ENCODE measurements at places on chromosomes 5 and 9. TPM values are rescaled to one million over a fixed set of nuclear protein-coding genes. Genes with fewer than 3 reads are reported as not detected.

The PJA2 gene
- 84.5 TPM for total RNA-seq

The SLC36A3 gene
- total RNA-seq = 0.08 TPM

The ADRB2 gene
- total RNA-seq = 0.31 TPM

The ZBTB26 gene
- 10.5 TPM for total RNA-seq

The SOX30 gene
- 0.33 TPM for total RNA-seq

The SLC2A6 gene
- total RNA-seq = 23.0 TPM

The ZFP37 gene
- 12.4 TPM for total RNA-seq

The NOXA1 gene
- total RNA-seq = 0.43 TPM

The ENHO gene
- total RNA-seq = 20.0 TPM

The UGT3A1 gene
- total RNA-seq = 3.0 TPM

The TIMD4 gene
- total RNA-seq = 0.26 TPM

The GRAMD2B gene
- total RNA-seq = 1.1 TPM

DNA sequence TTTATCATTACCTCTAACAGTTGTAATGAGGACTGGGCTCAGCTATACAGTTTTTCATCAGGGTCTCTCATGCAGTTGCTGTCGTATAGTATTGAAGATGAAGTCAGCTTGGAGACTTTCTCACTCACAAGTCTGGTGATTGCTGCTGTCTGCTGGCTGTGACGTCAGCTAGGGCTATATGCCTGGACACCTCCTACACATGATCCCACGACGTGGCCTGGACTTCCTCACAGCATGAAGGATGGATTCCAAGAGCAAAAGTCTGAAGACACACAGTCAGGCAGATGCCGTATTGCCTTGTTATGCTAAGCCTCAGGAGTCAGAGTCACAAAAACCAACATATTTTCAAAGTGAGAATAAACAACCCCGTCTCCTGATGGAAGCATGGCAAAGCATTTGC is 193.3 kb downstream of the LURAP1L start:
- no peak for ATAC-seq

GRCh38 chr5:10677533-10677932 is 83.5 kb downstream of the DAP start:
- ATAC-seq = no peak

- ATAC-seq = no peak
Observed at GRCh38 chr9:120443489-120443888, 136.5 kb downstream of the CDK5RAP2 start.

- no peak for ATAC-seq
Observed at GRCh38 chr9:60545878-60546385, 368.3 kb upstream of the SPATA31A5 start.

DNA sequence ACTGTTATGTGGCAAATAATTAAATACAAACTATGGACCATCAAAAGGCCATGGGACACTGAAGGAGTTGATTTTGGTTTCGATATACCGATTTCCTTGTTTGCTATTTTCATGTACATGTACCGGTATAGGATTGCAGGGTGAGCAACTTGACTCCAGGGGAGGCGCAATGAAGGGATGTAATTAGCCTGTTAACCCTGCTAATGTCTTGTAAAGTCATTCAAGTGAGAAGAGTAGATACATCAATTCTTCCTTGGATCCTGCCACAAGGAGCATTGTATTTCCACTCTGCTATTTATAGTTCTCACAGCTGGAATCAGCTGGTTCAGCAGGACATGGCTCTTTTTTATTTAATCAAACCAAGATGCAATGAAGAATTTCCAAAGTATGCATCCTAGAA is 102.0 kb downstream of the STK32A start:
- ATAC-seq = peak; percentile 76

DNA sequence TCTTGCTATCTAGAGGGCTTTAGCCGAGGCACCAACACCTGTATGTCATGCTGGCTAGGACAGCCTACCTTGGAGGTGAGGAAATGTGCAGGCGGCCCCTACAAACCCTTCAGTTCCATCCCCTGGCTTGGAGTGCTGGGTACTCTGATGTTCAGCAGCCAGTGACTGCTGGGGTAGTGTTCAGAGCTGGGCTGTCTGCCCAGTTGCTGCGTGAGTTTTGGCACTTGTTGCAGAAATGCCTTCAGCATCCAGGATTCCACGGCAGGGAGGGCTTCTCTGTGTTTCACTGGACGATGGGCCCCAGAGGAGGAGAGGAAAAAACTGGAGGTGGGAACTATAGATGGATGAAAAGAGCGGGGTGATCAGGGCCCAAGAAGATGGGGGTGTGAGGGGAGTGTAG is 10.4 kb downstream of the SWI5 start:
- ATAC-seq = no peak

- no peak for ATAC-seq
Observed at GRCh38 chr5:95879661-95880060, 57.1 kb upstream of the GLRX start.

DNA sequence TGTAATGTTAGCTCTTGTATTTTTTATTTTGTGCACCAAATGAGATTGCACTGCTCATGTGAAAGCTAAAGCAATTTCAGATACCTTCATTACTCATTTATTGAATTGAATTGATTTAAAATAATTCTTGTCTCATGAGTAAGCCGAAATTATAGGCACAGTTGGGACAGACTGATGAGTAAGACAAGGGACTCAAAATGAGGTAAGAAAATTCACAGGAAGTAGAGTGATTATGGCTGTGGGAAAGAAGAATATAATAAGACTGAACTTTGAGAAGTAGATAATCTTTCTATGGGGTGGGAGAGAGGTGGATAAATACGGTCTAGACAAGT is 51.1 kb downstream of the NUDT12 start:
- no peak for ATAC-seq

- ATAC-seq = no peak
Observed at GRCh38 chr5:77356740-77357139, 135.4 kb downstream of the WDR41 start.

DNA sequence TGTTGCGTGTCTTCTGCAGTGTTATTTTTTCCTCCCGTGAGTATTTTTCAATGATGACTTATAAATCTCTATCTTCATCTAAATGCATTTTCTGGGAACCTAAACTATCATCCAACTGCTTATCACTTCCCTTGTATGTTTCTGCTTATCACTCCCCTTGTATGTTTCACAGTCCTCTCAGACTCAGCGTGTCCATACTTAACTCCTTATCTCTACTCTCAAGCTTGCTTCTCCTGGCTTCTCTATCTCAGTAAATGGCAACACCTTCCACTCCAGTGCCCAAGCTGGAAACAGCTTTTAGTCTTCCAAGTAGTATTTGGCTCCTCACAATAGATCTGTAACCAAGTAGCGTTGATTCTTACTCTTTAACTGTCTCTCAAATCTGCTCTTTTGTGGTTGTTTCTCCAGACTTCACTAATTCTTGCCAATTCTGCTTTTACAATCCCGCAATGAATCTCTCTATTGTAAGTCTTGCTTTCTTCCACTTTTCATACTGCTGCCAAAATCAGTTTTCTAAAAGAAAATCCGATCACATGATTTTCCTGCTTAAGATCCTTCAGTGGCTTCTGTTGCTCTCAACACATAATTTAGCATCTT is 33.8 kb upstream of the TXNDC8 start:
- ATAC-seq = no peak

DNA sequence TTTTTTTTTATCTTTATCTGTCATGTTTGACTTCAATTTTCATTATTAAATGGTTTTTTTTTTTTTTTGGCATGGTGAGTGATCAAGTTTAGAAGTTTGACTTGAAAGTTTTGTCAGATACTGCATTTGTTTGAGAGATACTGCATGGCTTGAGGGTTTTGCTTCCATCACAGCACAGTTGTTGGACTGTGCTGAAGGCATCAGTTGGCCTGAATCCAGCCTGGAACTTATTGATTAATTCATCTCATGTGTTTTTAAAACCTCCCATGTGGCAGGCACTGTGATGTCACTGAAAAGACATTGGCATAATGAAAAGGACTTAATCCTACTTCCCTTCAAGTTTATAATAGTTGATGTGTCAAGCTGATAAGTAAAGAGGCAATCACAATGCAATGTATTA is 128.4 kb downstream of the FGF10 start:
- no peak for ATAC-seq

DNA sequence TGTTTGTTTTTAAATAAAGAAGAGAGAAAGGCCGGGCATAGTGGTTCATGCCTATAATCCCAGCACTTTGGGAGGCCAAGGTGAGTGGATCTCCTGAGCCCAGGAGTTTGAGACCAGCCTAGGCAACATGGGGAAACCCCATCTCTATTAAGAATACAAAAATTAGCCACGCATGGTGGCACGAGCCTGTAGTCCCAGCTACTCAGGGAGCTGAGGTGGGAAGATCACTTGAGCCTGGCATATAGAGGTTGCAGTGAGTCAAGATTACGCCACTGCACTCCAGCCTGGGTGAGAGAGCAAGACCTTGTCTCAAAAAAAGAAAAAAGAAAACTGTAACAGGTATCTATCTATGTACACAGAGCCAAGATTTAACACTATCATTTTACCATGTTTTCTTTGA is 34.2 kb upstream of the CDC42SE2 start:
- ATAC-seq = no peak

DNA sequence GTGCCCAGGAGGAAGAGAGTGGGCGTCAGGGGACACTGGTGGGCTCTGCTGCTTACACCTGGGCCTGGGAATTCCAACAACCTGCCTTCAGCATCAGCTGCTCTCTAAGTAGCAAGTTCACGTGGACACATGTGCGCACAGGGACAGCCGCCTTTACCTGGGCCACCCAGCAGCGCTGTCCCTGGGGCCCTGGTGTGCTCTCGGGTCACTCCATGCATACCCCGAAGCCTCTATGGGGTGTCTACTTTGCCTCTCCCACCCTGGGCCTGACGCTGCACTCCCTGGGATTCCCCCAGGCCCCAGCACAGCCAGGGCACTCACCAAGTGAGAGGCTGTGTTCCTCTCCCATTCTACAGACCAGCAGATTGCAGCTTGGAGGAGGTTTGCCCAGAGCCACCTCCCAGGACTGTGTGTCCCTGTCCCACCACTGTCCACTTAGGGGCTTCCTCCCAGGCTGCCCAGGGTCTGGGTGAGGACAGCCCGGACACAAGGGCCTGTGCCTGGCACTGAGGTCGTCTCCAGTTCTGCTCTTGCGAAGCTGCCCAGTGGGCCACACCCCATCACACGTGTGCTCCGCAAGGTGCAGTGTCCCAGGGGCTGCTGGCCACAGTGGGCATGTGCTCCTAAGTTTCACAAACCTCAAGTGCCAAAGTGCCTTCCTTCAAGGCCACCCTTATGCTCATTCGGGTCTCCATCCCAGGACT is 5.9 kb downstream of the NINJ1 start:
- ATAC-seq = no peak

- no peak for ATAC-seq
Observed at GRCh38 chr5:172973127-172973916, 10.2 kb upstream of the ATP6V0E1 start.

GRCh38 chr9:112443200-112443599 is 43.4 kb upstream of the KIAA1958 start:
- ATAC-seq = no peak

Data from motor neuron (in vitro differentiated cells).